Fibroblast of skin of left biceps (primary cell): ENCODE measurements at places on chromosomes 2 and 18.

GRCh38 chr18:2406544-2406943, 164.8 kb downstream of the METTL4 start:
- no peak for DNase-seq

DNA sequence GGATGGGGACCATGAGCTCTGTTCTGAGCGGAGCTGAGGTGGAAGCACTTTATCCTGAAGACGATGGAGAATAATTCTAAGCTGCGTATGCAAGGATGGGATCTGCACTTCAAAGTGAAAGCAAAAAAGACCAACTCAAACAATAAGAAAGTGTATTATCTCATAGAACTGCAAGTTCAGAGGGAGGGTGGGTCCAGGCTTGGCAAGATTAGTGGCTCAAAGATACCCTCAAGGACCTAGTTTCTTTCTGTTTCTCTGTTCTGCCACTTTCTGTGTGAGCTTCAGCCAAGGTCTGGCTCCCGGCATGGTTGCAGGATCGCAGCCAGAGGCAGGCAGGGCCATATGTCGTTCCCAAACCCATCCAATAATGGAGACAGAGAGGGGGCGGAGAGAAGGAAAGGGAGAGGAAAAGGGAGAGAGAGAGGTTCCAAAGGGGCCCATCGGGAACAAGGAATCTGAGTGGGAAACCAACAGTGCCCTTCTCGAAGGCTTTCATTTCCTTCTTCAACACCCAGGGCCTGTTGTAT, 169.2 kb upstream of the NCK2 start:
- DNase-seq = no peak

DNA sequence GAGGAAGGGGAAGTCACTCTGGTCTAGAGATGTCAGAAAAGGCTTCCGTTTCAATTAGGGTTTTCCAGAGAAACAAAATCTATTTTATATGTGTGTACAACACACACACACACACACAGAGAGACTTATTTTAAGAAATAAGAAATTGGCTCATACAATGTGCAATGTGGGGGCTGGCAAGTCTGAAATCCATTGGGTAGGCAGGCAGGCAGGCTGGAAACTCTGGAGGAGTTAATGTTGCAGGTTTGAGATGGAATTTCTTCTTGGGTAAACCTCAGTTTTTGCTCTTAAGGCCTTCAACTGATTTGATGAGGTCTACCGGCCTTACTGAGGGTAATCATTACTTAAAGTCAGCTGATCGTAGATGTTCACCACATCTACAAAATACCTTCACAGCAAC, 62.6 kb downstream of the MDH1 start:
- DNase-seq = no peak

DNA sequence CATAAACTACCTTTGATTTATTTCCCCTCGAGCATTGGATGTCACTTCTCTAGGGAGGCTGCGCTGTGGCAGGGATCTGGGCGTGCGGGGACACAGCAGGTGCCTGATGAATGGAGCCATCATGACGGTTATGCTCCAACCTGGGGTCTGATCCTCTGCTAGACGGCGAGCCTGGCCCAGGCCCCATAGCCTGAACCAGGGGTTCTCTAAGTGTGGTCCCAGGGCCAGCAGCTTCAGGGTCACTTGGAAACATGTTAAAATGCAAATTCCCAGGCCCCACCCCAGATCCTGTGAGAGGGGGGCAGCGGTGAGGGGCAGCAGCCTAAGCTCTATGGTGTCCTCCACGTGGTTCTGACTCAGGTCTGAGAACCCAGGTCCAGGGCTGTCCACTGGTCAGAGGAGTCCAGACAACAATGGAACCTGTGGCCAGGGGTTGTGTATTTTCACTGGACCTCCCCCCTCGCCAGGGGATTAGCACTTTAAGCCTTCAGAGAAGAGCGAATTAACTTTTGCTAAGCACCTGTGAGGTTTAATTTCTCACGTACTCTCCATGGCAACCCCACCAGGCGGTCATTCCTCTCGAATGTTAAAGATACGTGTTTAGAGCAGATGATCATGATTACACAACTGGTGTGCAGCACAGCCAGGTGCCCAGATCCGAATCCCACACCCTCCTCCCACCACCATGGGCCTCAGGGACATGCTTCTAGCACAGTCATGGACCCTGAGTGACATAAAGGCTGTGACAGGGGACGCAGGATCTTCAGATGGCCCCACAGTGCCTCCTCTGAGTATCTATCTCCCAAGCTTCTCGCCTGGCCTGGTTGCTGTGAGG, 1.6 kb upstream of the ARHGEF4 start:
- no peak for DNase-seq

DNA sequence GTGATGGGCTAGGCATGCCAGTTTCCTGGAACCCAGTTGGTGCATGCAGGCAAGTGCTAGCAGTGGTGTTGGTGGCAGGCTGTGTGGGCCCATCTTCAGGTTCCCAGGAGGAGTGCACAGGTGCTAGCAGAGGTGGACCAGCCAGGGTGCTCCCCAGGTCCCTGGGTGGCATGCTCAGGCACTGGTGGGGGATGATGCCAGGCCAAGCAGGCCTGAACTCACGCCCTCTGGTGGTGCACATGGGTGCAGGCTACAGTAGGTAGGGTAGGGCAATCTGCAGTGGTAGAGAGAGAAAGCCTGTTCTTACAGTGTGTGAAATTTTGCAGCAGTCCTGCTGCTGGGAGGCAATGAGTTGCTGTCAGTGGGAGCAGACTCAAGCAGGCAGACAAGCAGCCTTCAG, 1651.8 kb downstream of the DPP10 start:
- DNase-seq = no peak

- DNase-seq = no peak
Observed at GRCh38 chr18:6249788-6250187, 164.9 kb downstream of the L3MBTL4 start.

DNA sequence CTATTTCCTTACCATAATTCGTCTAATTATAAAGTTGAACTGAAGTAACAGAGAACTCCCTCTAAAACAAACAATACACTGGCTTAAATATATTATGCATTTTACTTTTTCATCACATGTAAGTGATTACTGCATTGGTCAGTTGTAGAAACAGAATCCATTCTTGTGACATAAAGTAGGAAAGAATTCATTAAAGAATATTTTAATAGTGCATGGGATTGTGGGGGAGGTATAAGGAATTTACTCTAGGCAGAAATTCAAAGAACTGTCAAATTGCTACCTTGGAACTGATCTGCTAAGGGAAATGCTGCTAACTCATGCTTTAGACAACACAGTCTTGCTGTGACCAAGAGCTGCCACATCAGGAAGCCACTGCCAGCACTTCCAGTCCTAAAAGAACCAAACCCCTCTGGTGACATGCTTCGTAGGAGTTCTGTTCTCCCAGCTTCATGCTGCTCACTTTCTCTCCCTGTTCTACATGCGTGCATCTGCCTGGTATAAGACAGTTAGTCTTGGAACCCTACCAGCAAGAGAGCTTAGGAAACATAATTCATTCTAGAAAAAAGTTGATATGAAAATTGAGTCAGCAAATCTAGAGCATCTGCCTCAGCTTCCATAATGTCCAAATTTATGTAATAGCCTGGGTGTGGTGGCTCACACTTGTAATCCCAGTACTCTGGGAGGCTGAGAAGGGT, 1137.6 kb upstream of the NXPH2 start:
- DNase-seq = no peak

DNA sequence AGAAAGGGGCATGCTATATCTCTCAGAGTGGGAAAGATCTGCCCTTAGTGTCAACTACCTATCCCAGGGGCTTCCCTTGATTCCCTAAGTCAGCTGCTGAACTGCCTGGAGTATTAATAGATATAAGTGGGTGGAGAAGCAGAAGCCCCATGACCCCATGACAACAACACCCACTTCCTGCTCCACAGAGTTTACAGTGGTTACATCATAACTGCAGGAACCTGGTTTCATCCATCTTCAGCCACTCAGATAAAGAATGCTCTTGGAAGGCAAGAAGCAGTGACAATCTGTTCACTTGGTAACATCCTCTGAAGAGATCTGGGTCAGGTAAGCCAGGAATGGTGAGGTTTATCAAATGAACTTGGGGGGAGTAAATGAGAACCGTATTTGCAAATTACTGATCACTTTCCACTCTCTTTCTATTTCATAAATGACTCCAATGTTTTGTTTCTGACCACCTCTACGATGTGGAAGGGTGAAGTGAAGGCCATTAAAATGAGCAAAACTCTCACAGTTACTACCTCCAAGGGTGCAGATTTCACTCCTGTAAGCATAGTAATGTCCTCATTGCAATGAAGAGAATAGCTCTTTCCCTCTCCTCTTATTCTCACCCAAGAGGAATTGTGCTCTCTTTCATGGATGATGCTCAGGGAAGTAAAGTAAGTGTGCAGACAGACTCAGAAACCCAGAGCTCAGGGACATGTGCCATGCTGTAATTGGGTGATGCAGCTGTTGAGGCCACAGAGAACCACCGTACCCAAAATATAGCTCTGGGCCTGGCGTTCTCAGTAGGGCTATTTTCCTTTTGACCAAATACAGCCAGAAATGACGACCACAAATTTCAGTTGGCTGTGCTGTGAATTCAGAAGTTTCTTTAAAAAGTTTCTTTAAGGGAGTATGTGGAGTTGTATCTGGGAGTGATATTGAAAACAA, 192.8 kb upstream of the APCDD1 start:
- DNase-seq = no peak

GRCh38 chr2:5227062-5227699, 465.0 kb upstream of the SOX11 start:
- DNase-seq = no peak

GRCh38 chr2:154329510-154329909, 369.0 kb upstream of the KCNJ3 start:
- no peak for DNase-seq

DNA sequence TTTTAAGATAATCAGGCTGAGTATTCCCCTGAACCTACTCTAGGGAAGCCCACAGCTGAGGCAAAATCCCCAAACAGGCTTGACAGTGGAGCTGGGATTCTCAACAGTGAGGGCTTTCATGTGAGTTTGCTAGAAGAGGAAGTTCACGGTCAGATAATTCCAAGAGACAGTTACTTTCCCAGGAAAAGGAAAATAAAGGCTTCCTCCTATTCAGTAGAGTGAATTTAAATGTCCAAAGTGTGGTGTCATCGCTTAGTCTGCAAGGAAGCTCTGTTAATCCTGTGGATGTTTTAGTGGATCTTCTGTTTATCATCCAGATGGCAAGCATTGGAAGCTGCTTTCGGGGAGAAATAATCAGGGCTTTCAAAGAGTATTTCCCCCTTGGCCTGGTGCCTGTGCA, 119.8 kb downstream of the RPIA start:
- DNase-seq = no peak

GRCh38 chr2:161613161-161613560, 11.1 kb upstream of the SLC4A10 start:
- no peak for DNase-seq

DNA sequence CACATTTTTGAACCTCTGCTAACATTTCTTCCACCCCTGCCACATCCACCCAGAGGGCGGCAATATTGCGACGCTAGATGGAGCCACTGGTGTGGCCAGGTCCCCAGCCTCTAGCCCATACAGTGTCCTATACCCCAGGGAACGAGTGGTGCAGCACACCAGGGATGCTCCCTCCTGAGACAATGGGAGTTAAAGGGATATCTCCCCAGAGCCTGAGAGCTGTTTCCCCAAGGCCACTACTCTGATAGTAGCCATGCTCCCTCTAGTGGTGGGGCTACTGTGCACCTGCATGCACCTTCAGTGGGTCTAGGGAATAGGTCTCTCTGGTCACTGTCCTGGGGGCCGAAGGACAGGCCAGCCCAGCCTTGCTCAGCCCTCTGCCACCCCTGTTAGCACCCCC, 336.4 kb upstream of the FSHR start:
- no peak for DNase-seq

DNA sequence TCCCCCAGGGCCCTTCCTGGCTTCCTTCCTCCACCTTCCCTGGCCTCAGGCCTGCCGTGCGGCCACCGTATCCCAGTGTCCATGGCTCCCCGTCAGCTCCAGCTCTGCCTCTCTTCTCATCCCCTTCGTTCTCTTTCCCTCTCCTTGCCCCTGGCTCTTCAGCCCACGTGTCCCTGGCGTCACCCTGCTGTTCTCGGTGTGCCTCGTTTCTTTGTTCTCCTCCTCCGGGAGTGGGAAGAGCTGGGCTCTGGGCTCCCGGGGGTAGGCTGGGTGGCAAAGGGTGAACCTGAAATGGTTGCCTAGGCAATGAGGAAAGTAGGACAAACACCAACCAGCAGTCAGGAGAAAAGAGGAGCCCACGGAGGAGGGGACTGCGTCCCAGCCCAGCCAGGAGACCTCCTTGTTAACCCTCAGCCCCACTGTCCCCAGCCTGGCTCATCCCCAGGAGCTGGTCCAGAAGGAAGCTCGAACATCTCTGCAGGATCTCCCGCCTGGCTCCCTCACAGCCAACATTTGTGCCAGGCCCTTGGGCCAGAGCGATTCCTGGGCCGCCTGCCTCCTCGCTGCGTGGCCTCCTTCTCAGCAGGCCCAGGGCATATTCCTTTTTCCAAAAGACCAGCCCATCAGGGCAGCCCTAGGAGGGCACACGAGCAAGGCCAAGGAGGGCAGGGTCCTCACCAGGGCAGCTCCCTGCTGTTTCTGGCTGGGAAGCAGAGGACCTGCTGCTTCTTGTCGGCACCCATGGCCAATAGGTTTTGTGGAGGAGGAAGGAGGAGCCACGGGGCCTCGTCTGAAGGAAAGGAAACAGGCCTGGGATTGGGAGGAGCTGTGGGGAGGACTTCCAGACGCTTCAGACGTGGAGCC, 30.9 kb upstream of the DNMT3A start:
- DNase-seq = no peak
